EL (cell line): ENCODE measurements at places on chromosomes 7 and 10.
A peak's percentile ranks its signal among the peaks of the same experiment; 100 is the strongest.

GRCh38 chr7:82851121-82851520 lies 311.6 kb downstream of the PCLO start:
- DNase-seq = no peak

DNA sequence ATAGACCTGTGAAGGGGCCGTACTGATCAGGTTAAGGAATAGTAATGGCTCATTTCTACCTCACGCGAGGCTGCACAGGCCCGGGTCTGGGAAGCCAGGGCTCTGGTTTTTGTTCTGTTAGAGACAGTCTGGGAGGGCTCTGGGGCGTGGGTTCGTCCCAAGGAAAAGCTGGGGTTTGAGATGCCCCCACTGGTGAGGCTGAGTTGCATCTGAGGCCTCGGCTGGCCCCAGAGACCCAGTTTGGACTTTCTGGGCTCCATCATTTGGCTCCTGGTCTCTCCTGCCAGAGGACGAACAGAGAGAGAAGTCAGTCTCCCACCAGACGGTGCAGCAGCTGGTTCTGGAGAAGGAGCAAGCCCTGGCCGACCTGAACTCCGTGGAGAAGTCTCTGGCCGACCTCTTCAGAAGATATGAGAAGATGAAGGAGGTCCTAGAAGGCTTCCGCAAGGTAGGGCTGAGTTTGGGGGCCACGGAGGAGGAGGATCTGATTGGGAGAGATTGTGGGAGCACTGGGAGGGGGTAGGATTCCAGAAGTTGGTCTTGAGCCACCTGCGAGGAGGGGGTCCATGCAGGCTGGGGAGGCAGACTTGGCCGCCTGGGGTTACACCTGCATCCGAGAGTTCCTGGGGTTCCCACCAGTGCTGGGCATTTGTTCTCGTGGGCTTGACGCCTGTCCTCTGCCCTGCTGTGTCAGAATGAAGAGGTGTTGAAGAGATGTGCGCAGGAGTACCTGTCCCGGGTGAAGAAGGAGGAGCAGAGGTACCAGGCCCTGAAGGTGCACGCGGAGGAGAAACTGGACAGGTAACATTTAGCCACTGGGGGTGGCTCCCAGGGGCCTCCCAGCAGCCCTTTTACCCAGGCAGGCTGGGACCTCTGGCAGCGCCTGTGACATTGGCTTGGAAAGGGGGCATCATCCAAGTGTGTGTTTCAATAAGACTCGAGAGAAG lies 22.5 kb upstream of the BTBD16 start:
- no peak for DNase-seq

DNA sequence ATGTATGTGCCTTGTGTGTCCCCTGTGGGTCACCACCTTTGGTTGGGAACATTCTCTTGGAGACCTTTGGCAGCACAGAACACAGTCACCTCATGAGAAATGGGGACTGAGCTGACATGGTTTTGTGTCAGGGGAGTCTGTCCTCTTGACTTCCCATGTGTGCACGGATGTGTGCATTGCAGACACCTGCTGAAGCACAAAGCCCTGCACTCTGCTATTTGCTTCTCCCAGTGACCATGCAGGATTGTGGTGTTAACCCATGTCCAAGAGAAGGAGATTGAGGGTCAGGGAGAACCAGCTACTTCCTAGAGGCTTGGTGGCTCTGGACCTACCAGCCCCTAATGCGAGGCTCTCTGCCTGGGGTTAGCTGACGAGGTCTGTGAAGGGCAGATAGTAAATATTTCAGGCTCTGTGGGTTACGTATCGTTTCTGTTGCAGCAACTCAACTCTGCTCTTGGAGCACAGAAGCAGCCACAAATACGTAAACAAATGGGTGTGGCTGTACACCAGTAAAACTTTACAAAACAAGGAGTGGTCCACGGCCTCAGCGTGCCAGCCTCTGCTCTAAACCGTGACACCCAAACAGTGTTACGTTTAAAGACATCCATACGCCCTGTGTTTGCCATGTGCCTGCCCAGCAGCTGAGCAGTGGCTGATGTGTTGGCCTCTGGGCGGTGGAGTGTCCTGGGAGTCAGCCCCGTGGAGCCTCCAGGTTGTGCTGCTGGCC lies 51.7 kb downstream of the ADCY1 start:
- DNase-seq = no peak

DNA sequence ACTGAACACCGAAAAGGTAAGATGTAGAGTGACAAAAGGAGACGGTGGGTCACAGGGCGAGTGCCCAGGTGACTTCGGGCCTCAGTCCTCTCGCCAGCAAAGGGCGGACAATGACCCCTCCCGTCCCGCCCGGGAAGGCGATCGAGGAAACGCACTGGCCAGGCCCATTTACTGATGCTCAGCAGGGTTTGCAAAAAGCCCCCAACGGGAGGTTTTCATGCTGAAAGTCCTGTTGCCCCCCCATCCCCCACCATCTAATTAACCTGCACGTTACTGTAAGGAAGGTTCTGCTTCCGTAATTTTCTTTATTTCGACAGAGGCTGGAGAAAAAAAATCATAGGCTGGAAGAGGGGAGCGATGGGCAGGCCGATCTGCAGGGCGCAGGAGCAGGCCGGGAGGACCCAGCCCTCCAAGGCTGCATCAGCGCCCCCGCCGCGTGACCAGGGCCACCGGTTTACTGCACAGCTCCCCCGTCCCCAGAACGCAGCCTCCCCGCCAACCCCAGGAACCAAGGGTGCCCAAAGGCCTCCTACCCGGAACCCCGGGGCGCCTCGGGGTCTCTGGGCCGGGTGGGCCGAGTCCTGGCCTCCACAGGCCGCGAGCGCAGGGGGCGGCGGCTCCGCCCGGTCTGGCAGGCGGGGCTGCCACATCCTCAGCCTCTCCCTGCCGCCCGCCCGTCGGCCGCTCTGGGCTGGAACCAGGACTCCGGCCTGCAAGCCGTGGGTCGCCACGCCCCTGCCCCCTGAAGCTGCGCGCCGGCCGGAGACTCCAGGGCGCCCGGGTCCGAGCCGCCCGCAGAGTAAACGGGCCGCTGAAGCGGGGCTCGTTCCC lies 613 bp downstream of the OAT start:
- peak; percentile 66 for DNase-seq

GRCh38 chr7:146892151-146892550 lies 775.5 kb downstream of the CNTNAP2 start:
- DNase-seq = peak; percentile 1

DNA sequence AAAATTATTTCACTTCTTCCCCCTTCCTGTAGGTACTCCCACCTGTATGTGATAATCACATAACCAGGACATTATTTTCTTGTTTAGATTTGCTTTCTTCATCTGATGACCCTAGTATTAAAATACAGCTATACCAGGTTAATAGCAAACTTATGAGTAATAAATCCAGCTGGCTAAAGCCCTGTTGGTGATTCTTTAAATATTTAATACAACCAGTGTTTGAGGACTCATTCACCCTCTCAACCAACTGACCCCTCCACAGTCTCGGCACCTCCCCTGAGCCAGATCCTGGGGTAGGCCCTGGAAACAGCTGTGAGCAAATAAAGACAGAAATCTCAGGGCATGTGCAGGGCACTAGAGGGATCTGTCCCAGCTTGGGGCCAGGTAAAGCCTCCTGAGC lies 58.5 kb downstream of the BLNK start:
- DNase-seq = no peak

- DNase-seq = no peak
These were observed 560.5 kb upstream of the MKI67 start for GRCh38 chr10:128686630-128687278.

DNA sequence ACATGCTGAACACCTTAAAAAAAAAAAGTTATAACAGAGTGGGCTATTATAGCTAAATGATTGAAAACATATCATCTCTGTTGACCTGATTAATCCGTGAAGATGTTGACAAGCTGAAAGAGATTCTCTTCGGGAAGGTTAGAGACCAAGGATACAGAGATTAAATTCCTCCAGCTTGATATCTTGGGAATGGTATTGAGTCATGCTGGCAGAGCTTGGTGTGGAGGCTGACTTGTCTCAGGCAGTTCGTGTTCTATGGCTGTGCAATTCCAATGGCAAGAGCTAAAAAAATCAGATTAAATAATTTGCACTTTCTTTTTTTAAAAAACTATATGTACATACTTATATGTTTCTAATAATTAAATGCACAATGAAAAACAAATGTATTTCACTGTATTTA lies 24.9 kb upstream of the CACNA2D1 start:
- DNase-seq = no peak

- DNase-seq = no peak
These were observed 808.7 kb upstream of the AUTS2 start for GRCh38 chr7:68789597-68789996.

- DNase-seq = no peak
These were observed 193.8 kb upstream of the PTER start for GRCh38 chr10:16242859-16243613.

DNA sequence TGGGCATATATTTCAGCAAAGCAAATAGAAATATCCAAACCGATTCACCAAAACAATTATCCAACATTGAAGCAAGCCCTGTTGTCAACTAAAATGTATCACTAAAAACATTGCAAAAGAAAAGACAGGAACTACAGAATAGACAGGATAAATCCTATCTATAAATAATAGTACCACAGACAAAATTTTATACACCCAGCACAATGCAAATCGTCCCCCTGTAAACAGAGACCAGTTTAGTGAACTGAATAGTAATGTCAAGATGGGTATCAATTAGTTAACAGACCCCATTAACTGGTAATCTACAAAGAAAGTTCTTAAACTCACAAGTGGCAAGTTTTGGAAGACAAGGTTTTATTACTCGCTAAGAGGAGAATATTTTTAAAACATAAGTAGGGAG lies 4.0 kb downstream of the ZC3HAV1 start:
- no peak for DNase-seq

- DNase-seq = no peak
These were observed 98.0 kb downstream of the NPSR1 start for GRCh38 chr7:34756025-34756437.
